Breast epithelium (tissue), 4 donors: ENCODE measurements at places on chromosomes 6 and 20. TPM values are rescaled to one million over a fixed set of nuclear protein-coding genes. Genes with fewer than 3 reads are reported as not detected.

GSTA4 gene
- 25.9 TPM for total RNA-seq

GRCh38 chr6:26335631-26336323 lies 29.2 kb upstream of the BTN3A2 start:
- no peak overlapping the region for H3K4me3 ChIP-seq
- no peaks in the 10 kb centered on the region for H3K27me3 ChIP-seq
- no peak overlapping the region for H3K27ac ChIP-seq
- H3K36me3 ChIP-seq: no peaks in the 10 kb centered on the region

GRCh38 chr6:163771180-163771579 lies 356.7 kb downstream of the QKI start:
- H3K36me3 ChIP-seq: no peaks in the 10 kb centered on the region
- H3K4me3 ChIP-seq: no peak overlapping the region
- no peak for DNase-seq
- no peaks in the 10 kb centered on the region for H3K4me1 ChIP-seq
- H3K27me3 ChIP-seq: no peaks in the 10 kb centered on the region

DNA sequence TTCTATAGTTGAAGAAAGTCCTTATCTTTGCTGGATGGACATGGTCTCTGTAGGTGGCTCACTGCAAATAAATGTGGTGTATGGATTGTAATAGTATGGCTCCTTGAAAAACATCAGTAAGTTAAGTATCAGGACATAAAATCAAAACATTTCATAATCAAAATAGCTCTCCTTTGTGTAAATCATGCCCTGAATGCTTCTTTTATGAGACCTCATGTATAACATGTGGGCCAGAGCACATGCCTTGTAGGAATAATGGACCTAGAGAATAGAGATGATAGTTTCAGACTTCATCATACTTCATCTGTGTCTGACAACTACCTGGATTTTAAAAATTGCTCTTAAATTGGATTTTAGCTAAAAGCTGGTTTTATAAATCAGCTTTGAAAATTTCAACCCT lies 159.9 kb downstream of the ASCC3 start:
- no peaks in the 10 kb centered on the region for H3K4me1 ChIP-seq
- no peak overlapping the region for H3K4me3 ChIP-seq
- no peak for DNase-seq
- H3K27me3 ChIP-seq: no peaks in the 10 kb centered on the region
- no peak overlapping the region for H3K27ac ChIP-seq

DNA sequence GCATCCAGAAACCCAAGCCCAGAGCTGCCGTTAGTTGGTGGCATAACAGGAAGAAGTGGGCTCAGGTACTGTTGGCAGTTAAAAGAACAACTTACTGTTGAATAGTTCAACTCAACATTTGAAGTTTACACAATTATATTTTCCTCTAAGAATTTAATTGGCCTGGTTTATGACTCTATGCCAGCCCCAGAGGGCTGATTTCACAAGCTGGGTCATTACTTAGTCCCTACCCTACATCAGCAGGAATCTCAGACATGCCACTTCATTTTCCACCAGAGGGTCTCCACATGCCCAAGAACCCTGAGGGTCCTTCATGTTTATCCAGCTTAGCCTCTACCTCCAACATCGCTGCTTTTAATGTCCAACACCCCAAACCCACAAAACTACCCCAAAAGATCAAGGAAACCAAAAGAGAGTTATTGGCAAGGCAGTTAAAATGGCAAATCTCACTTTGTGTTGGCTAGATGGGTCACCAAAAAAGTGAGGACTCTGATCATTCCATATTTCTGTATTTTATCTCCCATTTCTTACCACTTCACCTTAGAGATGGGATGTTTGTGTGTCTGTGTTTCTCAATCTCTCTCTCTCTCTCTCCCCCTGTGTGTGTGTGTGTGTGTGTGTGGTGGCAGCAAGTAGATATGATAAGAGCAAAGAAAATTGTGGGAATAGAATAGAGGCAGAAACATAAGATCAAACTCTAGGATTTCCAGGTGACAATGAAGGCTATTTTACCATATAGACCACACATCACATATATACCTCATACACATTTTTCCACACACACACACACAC lies 112.5 kb upstream of the TBX18 start:
- H3K27ac ChIP-seq: no peak overlapping the region
- H3K4me3 ChIP-seq: no peak overlapping the region
- no peaks in the 10 kb centered on the region for H3K36me3 ChIP-seq
- DNase-seq: no peak
- H3K4me1 ChIP-seq: no peaks in the 10 kb centered on the region
- H3K27me3 ChIP-seq: no peaks in the 10 kb centered on the region

DNA sequence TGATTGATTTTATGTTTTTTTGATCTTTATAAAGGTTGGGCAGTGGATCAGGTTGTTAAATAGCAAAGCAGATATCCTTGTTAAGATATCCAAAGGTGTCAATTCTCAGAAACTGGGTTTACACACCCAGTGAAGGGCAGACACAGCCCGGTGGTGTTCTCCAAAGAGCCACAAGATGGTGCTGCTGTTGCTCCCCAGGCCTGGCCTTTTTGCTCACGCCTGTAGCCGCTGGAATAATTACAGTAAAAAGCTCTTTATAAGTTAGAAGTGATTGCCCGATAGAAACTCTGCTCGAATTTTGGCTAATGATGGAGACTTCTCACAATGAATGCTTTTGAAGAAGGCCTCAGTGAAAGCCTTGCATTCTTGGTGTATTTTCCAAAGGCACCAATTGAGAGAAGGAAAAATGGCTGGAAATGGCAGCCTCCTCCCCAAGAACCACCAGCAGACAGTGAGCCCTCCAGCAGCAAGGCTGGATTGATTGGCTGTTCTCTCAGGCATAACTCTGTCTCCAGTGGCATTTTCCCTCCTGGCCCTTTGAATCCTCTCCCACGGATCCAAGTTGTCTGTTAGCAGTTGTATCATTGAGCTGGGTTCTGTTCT lies 120.5 kb upstream of the CHD6 start:
- H3K4me1 ChIP-seq: no peaks in the 10 kb centered on the region
- H3K27ac ChIP-seq: no peak overlapping the region
- H3K27me3 ChIP-seq: no peaks in the 10 kb centered on the region
